ENCODE measurements at places on chromosomes 3 and 15. TPM values are rescaled to one million over a fixed set of nuclear protein-coding genes. Genes with fewer than 3 reads are reported as not detected.

Gene ZNF620
- 4.0 TPM for total RNA-seq

Gene CNOT10
- total RNA-seq, result 28.3 TPM

Gene SLC6A20
- total RNA-seq, result 0.29 TPM

Gene CDHR4
- 0.38 TPM for total RNA-seq

Gene SERPINI2
- total RNA-seq, result not detected

Gene CFAP91
- 6.2 TPM for total RNA-seq

Gene SKOR1
- 0.63 TPM for total RNA-seq

Gene IL5RA
- total RNA-seq, result 0.24 TPM

Gene GUCA1C
- total RNA-seq, result not detected

Gene ITPKA
- 18.3 TPM for total RNA-seq

Gene RAB8B
- total RNA-seq, result 26.4 TPM

Gene MYO1E
- 283 TPM for total RNA-seq

Gene GOLGA6L4
- 3.7 TPM for total RNA-seq

Gene ANKRD34C
- not detected for total RNA-seq

Gene ISL2
- 0.51 TPM for total RNA-seq

Gene RARRES1
- total RNA-seq, result 72.0 TPM

Gene CCNB2
- 29.3 TPM for total RNA-seq

Gene PARP15
- total RNA-seq, result 1.4 TPM

Gene PCOLCE2
- 2.3 TPM for total RNA-seq

Gene SLC28A1
- total RNA-seq, result not detected

Gene SEMA3F
- 15.3 TPM for total RNA-seq

Gene KIF15
- 2.4 TPM for total RNA-seq

Gene ALPK3
- total RNA-seq, result 15.3 TPM

Gene HES1
- total RNA-seq, result 99.0 TPM

Gene WDR72
- total RNA-seq, result 0.52 TPM

Gene CATSPER2
- total RNA-seq, result 8.0 TPM

Gene SCG5
- 4.2 TPM for total RNA-seq

Gene ANKUB1
- total RNA-seq, result not detected

Gene ARHGEF26
- 46.4 TPM for total RNA-seq

Gene PLSCR2
- total RNA-seq, result 1.3 TPM

Gene CAV3
- not detected for total RNA-seq

Gene HCLS1
- 8.8 TPM for total RNA-seq

Gene CHST2
- 1.5 TPM for total RNA-seq

Gene CLSTN2
- 2.5 TPM for total RNA-seq
